CD4-positive, alpha-beta T cell treated with Interferon gamma for 1 hour (primary cell): ENCODE measurements at places on chromosomes 6 and 20.
A peak's percentile ranks its signal among the peaks of the same experiment; 100 is the strongest.

- no peak for DNase-seq
Measured at GRCh38 chr6:80234401-80234800, 127.9 kb downstream of the BCKDHB start.

DNA sequence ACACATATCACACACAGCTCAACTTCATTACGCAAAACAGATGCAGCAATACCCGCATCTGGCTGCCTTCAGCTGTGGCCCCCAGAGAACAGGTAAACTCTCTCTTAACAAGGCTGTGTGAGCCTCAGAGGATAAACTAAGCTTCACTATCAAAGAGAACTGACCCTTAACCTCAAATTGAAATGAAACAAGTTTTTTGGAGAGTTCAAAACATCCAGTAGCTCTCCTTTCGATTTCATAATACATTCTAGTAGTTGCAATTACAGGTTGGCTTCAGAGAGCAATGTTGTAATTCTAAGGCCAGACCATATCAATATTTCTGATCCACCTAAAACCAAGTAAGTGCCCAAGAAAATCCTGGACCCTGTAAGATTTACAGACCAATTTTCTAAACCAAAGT is 113.5 kb downstream of the FAXC start:
- no peak for DNase-seq

GRCh38 chr6:166105341-166106075 is 62.1 kb downstream of the TBXT start:
- no peak for DNase-seq

DNA sequence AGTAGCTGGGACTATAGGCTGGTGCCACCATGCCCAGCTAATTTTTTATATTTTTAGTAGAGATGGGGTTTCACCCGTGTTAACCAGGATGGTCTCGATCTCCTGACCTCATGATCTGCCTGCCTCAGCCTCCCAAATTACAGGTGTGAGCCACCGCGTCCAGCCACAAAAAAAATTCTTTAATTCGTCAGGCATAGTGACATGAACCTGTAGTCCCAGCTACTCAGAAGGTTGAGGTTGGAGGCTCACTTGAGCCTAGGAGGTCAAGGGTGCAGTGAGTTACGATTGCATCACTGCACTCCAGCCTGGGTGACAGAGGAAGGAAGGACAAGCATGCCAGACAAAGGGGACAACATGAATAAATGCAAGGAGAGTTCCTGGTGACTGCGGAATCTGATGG is 19.5 kb upstream of the ASXL1 start:
- DNase-seq: no peak

DNA sequence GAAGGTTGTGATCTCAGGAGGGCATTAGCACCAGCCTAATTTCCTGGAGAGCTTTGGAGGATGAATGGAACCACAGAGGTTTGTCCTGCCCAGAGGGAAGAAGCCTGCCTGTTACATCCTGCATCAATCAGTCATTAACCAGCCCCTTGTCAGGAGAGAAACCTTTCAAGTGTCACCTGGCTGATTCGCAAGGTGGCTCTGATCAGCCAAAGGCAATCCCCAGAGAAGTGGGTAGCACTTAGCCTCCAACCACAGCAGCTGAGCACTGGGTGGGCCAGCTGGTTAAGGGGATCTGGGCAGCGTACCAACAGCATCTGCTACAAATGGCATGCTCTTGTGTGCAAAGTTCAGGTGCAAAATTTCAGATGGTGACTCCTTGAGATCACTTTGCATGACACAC is 26.9 kb downstream of the ANKEF1 start:
- no peak for DNase-seq

DNA sequence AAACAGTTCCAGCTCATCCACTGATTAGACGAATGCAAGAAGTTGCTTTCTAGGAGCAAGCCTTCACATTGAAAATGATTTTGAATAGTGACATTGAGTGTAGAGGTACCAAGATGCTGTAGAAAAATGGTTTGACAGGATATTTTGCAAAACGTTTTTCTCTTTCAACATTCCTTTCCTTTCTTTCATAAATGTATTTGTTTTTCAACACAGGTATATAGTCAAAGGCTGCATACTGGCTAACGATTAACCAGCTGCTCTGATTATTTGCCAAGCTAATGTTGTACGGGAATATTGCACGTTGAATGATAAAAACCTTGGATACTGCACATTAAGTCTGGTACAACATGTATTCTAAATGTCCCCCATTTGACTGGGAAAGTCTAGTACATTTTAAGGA is 78.8 kb upstream of the TENT5A start:
- no peak for DNase-seq

- no peak for DNase-seq
Measured at GRCh38 chr20:57991211-57991881, 237.1 kb downstream of the ANKRD60 start.

DNA sequence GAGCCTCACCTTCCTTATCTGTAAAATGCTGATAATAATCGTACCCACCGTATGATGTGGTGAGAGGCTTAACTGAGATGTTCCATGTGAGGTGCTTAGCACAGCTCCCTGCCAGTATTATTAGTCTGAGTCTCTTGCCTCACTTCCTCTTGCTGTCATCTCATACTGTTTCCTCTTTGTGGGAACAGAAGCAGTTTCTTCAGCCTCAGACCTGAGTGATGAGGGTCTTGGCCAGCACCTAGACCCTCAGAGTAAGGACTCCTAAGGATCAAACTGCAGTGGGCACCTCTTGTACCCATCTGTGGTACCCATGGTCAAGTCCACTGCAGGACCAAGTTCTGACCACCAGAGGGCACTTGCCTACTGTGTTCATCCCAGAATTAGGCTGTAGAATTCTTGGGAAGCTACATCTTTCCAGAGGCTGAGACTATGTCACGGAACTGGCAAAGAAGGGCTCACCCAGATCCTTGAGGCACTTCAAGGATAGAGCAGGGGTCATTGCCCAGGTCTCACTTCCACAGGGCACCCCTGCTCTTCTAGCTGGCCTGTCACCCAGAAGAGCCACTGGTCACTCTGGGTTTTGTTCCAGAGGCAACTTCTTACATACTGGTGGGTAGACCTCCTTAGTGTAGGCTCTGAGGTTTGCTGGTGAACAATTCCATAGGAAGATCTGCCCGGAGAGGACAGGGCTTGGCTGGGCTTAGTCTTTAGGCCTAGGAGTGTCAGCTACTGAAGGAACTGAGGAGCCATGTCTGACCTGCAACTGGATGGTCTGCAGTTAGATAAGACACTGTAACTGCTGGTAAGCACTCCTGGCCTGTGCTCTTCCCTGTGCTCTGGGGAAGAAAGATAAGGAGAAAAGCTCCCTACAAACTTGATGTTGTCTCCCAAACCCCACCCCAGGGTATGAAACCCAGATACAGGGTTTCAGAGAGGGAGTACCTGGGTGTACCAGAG is 20.6 kb upstream of the SGK2 start:
- DNase-seq: peak; percentile 17

DNA sequence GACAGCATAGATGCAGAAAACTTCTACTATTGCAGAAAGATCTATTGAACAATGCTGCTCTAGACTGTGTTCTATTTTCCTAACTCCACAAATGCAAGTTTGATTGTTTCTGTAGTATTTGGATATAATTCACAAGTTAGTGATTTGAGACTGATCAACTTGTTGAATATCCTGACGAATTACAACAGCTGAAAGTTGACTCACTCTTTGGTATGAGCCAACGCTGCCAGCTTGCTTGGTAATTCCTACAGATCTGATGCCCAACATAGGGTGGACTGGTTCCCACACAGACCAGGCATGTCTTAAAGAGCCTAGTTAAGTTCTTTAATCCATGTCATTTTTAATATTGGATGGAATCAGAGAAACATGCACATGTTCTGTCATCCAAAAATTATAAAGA is 231.0 kb upstream of the RAB32 start:
- no peak for DNase-seq

- no peak for DNase-seq
Measured at GRCh38 chr6:163332575-163332974, 81.9 kb upstream of the QKI start.

GRCh38 chr6:102853249-102853955 is 1459.9 kb downstream of the GRIK2 start:
- DNase-seq: no peak

DNA sequence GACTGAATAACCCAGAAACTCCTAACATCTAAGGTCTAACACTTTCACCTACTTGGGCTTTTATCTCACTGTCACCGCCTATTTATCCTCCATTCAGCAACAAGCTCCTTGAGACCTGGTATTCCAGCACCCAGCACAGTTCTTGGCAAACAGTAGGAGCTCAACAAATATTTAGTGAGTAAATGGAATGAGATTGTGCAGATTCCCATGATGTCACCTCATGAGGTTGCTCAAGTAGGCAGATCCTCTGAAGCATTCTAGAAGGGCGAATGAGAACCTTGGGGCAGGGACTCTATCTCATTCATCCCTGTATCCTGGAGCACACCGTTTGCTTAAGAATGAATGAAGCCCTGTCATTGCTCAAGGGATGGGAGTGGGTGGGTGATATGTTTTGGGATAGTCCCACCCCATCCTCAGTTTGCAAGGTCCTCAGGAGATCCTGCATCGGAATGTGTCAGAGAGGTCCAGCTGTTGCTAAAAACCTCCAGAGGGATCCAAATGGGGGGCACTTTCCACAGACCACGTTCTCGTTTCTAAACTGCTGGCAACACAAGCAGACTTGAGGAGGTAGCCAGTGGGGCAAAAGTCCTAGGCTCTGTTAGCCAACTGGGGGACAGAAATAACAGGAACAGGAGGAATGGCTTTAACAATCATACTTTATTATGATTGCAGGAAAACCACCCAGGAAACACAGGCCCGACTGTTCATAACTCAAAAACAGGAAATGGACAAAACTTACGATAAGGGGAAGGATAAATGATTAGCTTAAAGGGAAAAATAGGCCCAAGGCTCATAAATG is 42.0 kb downstream of the EDN1 start:
- DNase-seq: no peak

GRCh38 chr6:136641166-136641565 is 90.9 kb upstream of the MAP7 start:
- no peak for DNase-seq

DNA sequence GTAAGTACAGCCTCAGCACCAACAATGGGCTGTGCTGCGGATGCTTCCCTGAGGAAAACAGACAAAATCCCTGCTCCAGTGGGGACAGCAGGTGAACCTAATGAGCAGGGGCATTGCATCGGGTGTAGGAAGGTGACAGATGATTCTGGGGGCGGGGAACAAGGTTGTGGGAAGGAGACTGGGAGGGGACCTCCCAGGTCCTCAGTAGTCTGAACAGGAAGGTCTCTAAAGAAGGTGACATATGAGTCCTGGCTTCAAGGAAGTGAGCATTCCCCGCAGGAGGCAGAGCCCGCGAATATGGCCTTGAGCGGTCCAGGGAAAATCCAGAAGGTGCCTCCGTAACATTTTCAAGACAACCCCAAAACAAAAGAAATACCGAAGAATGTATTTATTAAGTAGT is 19.4 kb downstream of the ULBP1 start:
- no peak for DNase-seq

- DNase-seq: no peak
Measured at GRCh38 chr6:135195041-135195440, 13.9 kb downstream of the MYB start.

- no peak for DNase-seq
Measured at GRCh38 chr20:63136296-63136695, 79.6 kb downstream of the YTHDF1 start.

DNA sequence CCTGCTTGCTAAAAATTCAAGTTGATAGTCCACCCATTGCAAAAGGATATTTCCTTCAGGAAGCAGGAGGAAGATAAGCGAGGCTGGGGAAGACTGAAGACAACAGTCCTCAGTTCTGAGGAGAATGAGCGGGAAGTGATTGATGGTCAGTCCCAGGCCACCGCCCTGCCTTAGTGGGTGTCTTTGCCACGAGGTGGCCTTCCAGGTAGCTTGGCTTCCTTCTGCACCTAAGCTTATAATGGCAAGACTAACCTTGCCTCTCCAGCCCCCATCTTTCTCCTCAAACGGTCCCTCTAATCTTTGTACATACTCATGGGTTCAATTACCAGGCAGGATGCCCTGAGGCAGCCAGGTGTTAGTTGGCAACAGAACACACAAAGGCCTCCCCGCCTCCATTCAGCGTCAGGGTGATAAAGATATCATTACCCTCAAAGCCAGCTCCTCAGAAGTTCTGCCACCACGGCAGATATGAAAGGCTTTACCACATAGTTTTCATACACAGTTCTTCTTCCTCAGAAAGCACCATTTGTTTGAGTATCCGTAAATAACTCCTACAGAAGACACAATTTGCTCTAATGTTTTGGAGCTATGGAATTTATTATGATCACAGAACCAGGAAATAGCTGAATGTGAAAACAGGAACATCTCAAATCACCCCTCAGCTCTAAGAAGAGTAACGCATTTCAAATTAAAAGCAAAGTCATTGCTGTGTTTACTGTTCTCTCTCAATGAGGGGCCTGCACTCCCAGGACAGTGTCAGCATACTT is 249.4 kb downstream of the ATXN1 start:
- DNase-seq: no peak

DNA sequence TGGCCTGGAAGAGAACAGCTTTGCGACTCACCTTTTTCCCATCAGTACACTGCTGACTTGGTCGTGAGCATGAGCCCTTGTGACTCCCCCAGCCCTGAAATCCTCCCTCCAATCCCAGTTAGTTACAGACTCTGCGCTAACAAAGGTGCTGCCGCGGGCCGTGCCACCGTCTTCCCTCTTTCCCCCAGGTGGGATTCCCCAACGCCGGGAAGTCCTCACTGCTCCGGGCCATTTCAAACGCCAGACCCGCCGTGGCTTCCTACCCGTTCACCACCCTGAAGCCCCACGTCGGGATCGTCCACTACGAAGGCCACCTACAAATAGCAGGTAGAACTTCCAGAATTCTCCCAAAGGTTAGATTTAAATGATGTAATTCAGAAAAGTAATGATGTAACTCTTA is 16.1 kb downstream of the MTG2 start:
- no peak for DNase-seq

GRCh38 chr20:51854921-51855320 is 52.6 kb upstream of the SALL4 start:
- no peak for DNase-seq

- no peak for DNase-seq
Measured at GRCh38 chr20:62676976-62677375, 31.7 kb upstream of the NTSR1 start.

DNA sequence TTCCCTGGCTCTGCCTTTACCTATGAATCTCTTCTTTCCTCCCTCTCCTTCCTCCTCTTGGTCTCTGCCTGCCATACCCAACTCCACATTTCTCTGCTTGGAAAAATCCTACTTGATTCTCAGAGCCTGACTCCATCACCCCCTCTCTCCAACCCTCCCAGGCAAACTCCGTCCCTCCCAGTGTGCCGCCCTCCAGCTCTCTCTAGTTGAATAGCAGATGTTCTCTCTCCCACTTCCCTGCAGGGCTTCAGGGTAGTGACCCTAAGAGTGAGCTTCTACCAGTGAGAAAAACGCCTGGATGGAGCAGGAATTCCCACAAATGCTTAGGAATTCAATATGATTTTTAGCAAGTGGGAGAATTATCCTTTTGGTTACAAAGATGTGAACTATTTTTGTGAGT is 141.6 kb downstream of the MTHFD1L start:
- no peak for DNase-seq

- no peak for DNase-seq
Measured at GRCh38 chr6:21678990-21679389, 85.4 kb downstream of the SOX4 start.

DNA sequence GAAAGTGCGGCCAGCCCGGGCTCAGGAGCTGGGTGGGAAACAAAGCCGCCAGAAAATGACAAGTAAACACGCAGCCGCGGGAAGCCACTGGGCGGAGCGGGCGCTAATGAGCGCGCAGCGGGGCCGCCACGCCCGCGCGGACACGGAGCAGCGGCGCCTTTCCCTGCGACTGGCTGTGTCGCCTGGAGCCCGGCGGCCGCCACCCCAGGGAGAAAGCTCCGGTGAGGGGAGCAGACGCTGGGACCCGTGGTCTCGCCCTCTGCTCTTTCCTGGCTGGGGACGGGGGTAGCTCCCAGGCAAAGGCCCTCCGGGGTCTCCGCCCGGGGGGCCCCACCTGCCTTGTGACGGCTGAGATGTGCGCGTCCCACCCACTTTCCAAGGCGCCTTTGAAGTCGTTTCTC is 54.9 kb downstream of the PRR18 start:
- DNase-seq: no peak
